Uterus (tissue), 4 donors: ENCODE measurements at places on chromosomes 2 and 18. TPM values are rescaled to one million over a fixed set of nuclear protein-coding genes. Genes with fewer than 3 reads are reported as not detected.

Gene WBP1
- 25.4 TPM for total RNA-seq

Gene CDH20
- total RNA-seq: not detected

Gene LINC00305
- not detected for total RNA-seq

Gene CDK5R2
- total RNA-seq: not detected

Gene LCT
- not detected for total RNA-seq

Gene KLHL30
- 3.3 TPM for total RNA-seq

- DNase-seq: no peak
- H3K4me1 ChIP-seq: no peaks in the 10 kb centered on the region
- H3K36me3 ChIP-seq: no peaks in the 10 kb centered on the region
- no peaks in the 10 kb centered on the region for H3K27me3 ChIP-seq
Measured at GRCh38 chr2:101374821-101375561, 12.3 kb downstream of the CREG2 start.

- DNase-seq: no peak
- no peak overlapping the region for H3K4me3 ChIP-seq
- H3K27me3 ChIP-seq: no peaks in the 10 kb centered on the region
- no peak overlapping the region for H3K27ac ChIP-seq
Measured at GRCh38 chr2:68748568-68748967, 14.0 kb downstream of the ARHGAP25 start.

DNA sequence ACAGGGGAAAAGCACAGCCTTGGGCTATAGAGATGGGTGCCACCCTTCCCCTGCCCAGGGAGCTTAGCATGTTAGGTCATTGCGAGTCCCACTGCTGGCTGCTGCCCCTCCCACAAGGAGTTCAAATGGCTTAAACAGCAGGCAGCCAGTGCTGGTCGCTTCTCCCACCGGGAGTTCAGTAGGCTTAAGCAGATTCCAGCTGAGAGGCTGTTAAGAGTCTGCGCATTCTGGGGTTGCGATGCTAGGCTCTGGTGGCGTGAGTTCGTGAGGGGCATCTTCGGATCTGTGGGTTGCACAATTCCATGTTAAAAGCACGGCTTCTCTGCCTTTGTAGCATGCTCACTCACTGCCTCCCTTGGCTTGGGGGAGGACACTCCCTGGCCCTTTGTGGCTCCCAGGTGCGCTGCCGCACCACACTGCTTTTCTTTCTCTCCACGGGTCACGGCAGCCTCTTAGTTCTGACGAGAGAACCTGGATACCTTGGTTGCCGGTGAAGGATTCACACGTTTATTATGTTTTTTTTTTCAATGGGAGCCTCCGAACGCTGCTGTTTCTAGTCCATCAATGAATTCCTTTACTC lies 93.2 kb downstream of the UNC80 start:
- no peak overlapping the region for H3K4me3 ChIP-seq
- no peaks in the 10 kb centered on the region for H3K36me3 ChIP-seq
- no peak overlapping the region for H3K27ac ChIP-seq
- no peak for DNase-seq

GRCh38 chr2:215601526-215601925 lies 165.7 kb upstream of the FN1 start:
- H3K27me3 ChIP-seq: no peaks in the 10 kb centered on the region
- H3K4me3 ChIP-seq: no peak overlapping the region
- no peaks in the 10 kb centered on the region for H3K4me1 ChIP-seq
- no peak for DNase-seq

DNA sequence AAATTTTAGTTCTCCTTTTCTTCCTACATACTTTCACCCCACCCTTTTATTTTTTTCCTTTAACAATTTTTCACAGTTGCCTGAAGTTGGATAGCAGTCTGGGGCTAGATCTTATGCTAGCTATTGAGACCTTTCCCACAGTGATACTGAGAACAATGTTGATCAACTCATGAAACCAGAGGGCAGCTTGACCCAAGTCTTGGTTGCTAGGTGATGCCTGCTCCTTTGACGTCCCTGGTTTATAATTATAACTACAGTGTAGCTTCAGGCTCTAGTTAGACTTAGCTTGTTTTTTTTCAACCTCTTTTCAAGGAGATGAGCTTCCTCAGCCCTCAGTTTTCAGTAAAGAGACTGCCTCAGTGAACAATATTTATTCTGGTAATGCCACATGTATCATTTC lies 648.5 kb downstream of the IRS1 start:
- no peaks in the 10 kb centered on the region for H3K27me3 ChIP-seq
- DNase-seq: peak; percentile 68
- no peak overlapping the region for H3K4me3 ChIP-seq
- peak overlapping the region; percentile 64 for H3K27ac ChIP-seq
- H3K36me3 ChIP-seq: no peaks in the 10 kb centered on the region
- H3K4me1 ChIP-seq: peaks cover 3% of the 10 kb centered on the region

- no peaks in the 10 kb centered on the region for H3K27me3 ChIP-seq
- no peaks in the 10 kb centered on the region for H3K36me3 ChIP-seq
- H3K4me3 ChIP-seq: no peak overlapping the region
- H3K4me1 ChIP-seq: no peaks in the 10 kb centered on the region
- no peak overlapping the region for H3K27ac ChIP-seq
Measured at GRCh38 chr2:120491111-120491625, 145.2 kb downstream of the INHBB start.

GRCh38 chr2:38653715-38654527 lies 12.0 kb upstream of the GALM start:
- no peak overlapping the region for H3K4me3 ChIP-seq
- H3K27me3 ChIP-seq: no peaks in the 10 kb centered on the region
- no peaks in the 10 kb centered on the region for H3K36me3 ChIP-seq
- H3K27ac ChIP-seq: no peak overlapping the region

- no peaks in the 10 kb centered on the region for H3K36me3 ChIP-seq
- no peaks in the 10 kb centered on the region for H3K4me1 ChIP-seq
- no peak overlapping the region for H3K27ac ChIP-seq
- no peak for DNase-seq
Measured at GRCh38 chr2:70448041-70448440, 105.6 kb downstream of the TGFA start.
